CD8-positive, alpha-beta T cell (primary cell): ENCODE measurements at places on chromosomes 7 and 10. TPM values are rescaled to one million over a fixed set of nuclear protein-coding genes. Genes with fewer than 3 reads are reported as not detected.

RPEL1 gene
- not detected for total RNA-seq

EBF3 gene
- total RNA-seq: not detected

ZPBP gene
- not detected for total RNA-seq

CNTNAP2 gene
- total RNA-seq: 0.08 TPM

GIMAP1 gene
- total RNA-seq: 6.2 TPM

ACTL6B gene
- total RNA-seq: not detected

PPP1R3C gene
- total RNA-seq: not detected

SFRP5 gene
- total RNA-seq: 3.6 TPM

AVL9 gene
- total RNA-seq: 24.7 TPM

CPVL gene
- not detected for total RNA-seq

CPA4 gene
- total RNA-seq: not detected

SPAM1 gene
- not detected for total RNA-seq

NPSR1 gene
- total RNA-seq: not detected
